Naive B cell (primary cell): ENCODE measurements at places on chromosomes 2 and 18.

- peak overlapping the region; percentile 72 for H3K27ac ChIP-seq
- H3K27me3 ChIP-seq, result no peaks in the 10 kb centered on the region
- peaks cover 28% of the 10 kb centered on the region for H3K4me1 ChIP-seq
Measured at GRCh38 chr2:232316461-232317330, 61.9 kb upstream of the ALPP start.

GRCh38 chr2:26793518-26793917, 7.7 kb downstream of the CENPA start:
- H3K27ac ChIP-seq, result no peak overlapping the region
- peaks cover 6% of the 10 kb centered on the region for H3K36me3 ChIP-seq
- H3K4me3 ChIP-seq, result no peak overlapping the region
- no peaks in the 10 kb centered on the region for H3K4me1 ChIP-seq
- peaks cover 13% of the 10 kb centered on the region for H3K27me3 ChIP-seq

- H3K4me3 ChIP-seq, result no peak overlapping the region
- no peaks in the 10 kb centered on the region for H3K36me3 ChIP-seq
- H3K27me3 ChIP-seq, result no peaks in the 10 kb centered on the region
- H3K27ac ChIP-seq, result no peak overlapping the region
Measured at GRCh38 chr18:56269958-56270357, 368.4 kb downstream of the TXNL1 start.

DNA sequence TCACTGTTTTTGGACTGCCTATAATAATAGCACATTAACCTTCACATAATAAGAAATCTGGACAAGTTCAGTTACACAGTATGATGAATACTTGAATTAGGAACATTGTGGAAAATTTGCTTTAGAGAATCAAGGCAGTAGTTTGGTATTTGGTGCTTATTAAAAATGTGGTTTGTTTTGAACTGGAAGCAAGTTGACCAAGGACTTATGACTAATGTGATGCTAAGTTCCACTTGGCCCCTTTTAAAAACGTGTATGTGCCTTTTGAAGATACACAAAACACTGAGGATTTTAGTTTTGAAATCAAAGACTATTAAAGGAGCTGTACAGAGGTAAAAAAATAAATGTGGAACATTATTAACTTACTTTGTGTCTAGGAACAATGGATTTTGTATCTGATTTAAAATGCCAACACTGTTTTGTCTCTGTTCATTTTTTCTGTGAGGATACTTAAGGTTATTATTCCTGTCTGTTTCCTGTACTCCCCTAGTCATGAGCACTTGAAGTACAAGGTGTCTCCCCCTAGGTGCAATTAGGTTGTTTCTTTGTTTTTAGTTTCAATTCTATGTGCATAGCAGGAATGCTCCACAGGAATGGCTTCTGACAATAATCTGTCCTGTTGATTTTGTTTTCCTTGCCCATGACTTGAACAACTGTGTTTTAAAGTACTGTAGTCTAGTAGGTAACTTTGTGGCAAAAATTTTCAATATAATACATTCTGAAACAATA, 49.6 kb upstream of the PTH2R start:
- no peak overlapping the region for H3K4me3 ChIP-seq
- no peak for DNase-seq
- H3K27me3 ChIP-seq, result no peaks in the 10 kb centered on the region
- no peaks in the 10 kb centered on the region for H3K4me1 ChIP-seq
- peaks cover 14% of the 10 kb centered on the region for H3K36me3 ChIP-seq
- H3K27ac ChIP-seq, result peak overlapping the region; percentile 87

- no peak for DNase-seq
- peaks cover 20% of the 10 kb centered on the region for H3K4me1 ChIP-seq
- no peak overlapping the region for H3K4me3 ChIP-seq
- peaks cover 42% of the 10 kb centered on the region for H3K27me3 ChIP-seq
Measured at GRCh38 chr2:219643788-219644398, 16.5 kb downstream of the SLC4A3 start.
